Right forelimb (tissue), 1 donor: ENCODE measurements at places on chromosomes 13 and 19.

GRCh38 chr13:66994097-66994496 lies 236.0 kb downstream of the PCDH9 start:
- DNase-seq, result peak; percentile 64

DNA sequence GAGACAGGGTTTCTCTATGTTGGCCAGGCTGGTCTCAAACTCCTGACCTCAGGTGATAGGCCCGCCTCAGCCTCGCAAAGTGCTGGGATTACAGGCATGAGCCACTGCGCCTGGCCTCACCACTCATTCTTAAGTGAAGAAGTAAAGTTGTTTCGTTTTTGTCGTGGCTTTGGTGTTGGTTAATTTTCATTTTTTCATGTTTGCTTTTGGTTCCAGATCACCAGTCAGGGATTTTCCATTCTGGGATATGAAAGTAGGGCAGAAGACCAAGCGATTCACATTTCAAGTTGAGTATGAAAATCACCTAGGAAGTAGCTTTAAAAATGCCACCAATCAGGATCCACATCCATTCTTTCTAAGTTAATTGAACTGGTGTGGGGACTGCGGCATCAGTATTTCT lies 289.9 kb downstream of the DIAPH3 start:
- DNase-seq, result no peak

DNA sequence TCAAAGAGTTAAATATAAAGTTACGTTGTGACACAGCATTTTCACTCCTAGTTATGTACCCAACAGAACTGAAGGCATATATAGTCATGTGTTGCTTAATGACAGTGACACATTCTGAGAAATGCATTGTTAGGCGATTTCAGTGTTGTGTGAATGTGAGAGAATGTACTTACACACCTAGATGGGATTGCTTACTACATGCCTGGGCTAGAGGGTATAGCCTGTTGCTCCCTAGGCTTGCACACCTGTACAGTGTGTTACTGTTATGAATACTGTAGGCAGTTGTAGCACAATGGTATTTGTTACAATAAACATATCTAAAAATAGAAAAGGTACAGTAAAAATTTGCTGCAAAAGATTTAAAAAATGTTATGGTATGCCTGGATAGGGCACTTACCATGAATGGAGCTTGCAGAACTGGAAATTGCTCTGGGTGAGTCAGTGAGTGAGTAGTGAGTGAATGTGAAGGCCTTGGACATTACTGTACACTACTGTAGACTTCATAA lies 89.2 kb downstream of the DHRS12 start:
- no peak for DNase-seq

- peak; percentile 54 for DNase-seq
Observed at GRCh38 chr13:29362849-29363604, 232.5 kb downstream of the SLC7A1 start.

DNA sequence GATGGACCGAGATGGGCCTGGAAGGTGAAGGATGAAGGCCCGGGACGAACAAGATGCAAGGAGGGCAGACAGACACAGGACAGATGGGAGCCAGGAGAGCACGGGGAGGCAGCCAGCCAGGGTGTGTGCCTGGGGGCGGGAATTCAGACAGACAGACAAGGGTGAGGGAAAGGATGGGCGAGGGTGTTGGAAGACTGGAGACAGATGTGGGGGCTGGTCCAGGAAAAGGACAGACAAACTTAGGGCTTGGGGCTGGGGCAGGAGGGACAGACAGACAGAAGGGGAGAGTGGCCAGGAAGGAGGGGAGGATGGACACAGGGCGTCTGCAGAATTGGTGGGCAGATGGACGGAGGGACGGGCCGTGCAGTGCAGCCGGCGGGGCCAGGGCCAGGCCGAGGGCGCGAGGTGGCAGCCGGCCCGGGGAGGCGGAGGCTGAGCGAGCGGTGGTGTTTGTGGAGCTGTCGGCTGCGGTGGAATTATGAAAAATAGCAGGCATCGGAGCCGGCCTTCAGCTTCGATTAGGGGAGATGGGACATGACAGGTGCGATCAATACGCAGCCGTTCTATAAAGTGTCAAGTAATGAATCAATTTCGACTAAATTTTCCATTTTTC lies 4.6 kb upstream of the ERFL start:
- DNase-seq, result no peak

GRCh38 chr13:46639033-46639981 lies 86.3 kb downstream of the LRCH1 start:
- DNase-seq, result no peak

- no peak for DNase-seq
Observed at GRCh38 chr13:86606264-86606663, 807.0 kb upstream of the SLITRK6 start.

- no peak for DNase-seq
Observed at GRCh38 chr19:10018263-10018662, 5.0 kb downstream of the RDH8 start.

DNA sequence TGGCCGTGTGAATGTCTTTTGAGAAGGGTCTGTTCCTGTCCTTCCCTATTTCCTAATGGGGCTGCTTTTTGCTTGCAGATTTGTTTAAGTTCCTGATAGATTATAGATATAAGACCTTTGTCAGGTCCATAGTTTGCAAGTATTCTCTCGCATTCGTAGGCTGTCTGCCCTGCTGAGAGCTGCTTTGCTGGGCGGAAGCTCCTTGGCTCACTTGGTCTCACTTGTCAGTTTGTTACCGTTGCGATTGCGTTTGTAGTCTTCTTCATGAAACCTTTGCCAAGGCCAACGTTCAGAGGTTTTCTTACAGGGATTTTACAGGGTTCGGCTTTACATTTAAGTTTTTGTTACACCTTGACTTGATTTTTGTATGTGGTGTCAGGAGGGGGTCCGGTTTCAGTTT lies 44.0 kb upstream of the TFDP1 start:
- no peak for DNase-seq

DNA sequence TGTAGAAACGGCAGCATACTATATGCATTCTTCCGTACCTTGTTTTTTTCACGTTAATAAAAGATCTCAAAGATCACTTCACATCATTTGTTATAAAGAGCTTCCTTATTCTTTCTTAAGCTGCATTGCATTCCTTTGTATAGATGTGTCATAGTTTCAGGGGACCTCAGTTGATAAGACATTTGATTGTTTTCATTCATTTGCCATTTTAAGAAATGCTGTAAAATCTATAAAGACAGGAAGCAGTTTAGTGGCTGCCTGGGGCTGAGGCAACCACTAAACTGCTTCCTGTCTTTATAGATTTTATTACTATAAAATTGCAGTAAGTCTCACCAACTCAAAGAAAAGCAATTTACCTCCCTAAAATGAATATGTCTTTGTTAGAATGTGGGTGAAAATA lies 59.4 kb downstream of the ZDHHC20 start:
- DNase-seq, result no peak

DNA sequence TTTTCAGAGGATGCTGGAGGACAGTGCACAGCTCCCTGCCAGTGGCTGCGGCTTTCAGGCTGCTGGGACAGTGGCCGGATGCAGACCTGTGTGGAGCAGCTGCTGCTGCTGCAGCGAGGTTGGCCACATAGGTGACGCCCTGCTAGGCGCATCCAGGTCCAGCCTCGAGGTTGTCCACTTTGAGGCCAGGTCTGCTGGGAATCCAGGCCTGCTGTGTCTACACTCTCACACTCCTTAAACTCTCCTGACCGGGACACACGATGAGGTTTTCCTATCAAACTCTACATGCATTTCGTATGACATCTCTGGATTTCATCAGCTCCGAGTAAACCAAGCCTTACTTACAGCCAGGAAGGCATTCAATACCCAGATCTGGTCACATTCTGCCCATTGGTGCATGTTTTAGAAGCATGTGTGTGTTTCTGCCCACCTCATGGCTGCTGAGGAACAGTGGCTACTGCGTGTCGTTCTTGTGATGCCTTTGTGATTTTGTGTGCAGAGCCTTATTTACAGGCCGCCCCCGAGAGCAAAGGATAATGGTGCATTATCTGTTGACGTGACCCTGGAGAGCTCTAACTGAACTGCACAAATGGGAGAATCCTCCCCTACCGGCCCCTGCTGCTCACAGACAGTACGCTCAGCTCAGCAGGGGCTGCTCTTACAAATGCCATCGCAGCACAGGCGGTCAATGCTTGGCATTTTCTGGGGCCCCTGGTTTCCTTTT lies 12.3 kb upstream of the MCF2L start:
- DNase-seq, result no peak

- no peak for DNase-seq
Observed at GRCh38 chr13:76982061-76982460, 9.8 kb upstream of the CLN5 start.
